ENCODE measurements at places on chromosomes 1 and 21.

GRCh38 chr1:163771637-163772036 lies 449.9 kb downstream of the NUF2 start:
- no peak for DNase-seq

GRCh38 chr1:170893655-170894297 lies 41.6 kb upstream of the MROH9 start:
- DNase-seq = no peak

DNA sequence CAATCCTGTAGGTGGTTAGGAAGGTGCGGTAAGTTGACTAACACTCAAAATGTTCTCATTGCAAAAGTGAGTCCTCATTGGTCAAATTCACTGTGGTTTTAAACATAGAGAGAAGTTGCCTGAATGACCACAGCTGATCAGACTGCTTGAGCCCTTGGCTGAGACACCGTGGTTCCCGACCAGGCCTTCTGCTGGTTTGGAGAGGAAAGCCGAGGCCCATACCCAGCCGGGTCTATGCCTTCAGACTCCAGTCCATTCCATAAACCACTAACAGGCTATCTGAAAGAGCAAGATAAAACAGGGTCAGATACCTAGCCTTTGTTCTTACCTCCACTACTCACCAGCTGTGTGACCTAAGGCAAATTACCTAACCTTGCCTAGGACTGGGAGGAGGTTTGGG lies 133.9 kb downstream of the LMX1A start:
- DNase-seq = no peak

DNA sequence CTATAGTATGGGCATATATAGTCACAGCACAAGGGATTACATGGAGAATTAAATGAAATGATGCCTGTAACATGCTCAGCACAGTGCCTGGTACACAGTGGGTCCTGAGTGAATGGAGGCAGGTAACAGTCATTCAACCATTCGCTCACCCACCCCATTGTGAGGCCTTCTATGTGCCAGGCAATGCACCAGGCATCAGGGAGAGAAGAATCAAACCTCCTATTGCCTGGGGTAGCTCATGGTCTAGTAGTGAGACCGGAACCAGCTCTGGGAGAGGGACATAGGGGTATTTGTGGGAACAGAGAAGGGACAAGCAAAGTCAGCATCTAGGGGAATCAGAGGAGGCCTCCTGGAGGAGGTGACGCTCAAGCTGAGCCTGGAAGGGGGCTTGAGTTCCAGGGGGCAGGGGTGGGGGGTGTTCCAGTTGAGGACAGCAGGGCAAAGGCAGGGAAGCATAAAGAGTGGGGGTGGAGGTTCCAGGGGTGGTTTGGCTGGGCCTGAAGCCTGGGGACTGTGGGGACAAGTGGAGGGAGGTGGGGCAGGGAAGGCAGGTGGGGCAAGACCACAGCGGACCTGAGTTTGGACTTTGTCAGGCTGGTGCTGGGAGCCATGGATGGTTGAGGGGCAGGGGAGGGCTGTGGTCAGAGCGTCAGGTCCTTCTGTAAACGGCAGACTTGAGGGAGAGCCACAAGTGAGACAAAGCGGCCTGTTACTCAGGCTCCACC lies 591.6 kb downstream of the PTPRU start:
- no peak for DNase-seq

GRCh38 chr21:23612210-23612609 lies 1995.1 kb downstream of the MRPL39 start:
- no peak for DNase-seq

- no peak for DNase-seq
Observed at GRCh38 chr1:197152662-197153061, 6.2 kb upstream of the ASPM start.

DNA sequence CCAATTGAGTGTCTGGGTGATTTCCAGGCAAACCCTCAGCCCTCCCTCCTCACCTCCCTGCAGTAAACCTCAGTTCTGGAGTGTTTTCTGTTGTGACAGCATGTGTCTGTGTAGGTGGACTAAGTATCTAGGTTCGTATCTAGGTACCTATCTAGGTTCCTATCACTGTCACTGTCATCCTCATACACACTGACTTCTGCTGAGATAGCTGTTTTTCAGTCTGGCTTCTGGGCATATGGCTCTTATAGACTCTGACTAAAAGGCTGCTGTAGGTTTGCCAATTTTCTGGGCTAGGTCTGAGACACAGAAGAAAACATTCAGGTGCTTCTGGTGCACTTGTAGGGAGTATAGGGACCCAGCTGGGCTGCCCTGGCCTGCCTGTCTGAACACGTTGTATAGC lies 8.1 kb upstream of the TRIM67 start:
- DNase-seq = no peak

Data from activated T-helper 1 cell treated with Interleukin-2 at 50 U/mL for 16 hours (primary cell).